Activated T-helper 1 cell treated with anti-CD3 and anti-CD28 coated beads, Interleukin-2, amount 50 U/mL, for 16 hours (primary cell): ENCODE measurements at places on chromosomes 16 and 17.

DNA sequence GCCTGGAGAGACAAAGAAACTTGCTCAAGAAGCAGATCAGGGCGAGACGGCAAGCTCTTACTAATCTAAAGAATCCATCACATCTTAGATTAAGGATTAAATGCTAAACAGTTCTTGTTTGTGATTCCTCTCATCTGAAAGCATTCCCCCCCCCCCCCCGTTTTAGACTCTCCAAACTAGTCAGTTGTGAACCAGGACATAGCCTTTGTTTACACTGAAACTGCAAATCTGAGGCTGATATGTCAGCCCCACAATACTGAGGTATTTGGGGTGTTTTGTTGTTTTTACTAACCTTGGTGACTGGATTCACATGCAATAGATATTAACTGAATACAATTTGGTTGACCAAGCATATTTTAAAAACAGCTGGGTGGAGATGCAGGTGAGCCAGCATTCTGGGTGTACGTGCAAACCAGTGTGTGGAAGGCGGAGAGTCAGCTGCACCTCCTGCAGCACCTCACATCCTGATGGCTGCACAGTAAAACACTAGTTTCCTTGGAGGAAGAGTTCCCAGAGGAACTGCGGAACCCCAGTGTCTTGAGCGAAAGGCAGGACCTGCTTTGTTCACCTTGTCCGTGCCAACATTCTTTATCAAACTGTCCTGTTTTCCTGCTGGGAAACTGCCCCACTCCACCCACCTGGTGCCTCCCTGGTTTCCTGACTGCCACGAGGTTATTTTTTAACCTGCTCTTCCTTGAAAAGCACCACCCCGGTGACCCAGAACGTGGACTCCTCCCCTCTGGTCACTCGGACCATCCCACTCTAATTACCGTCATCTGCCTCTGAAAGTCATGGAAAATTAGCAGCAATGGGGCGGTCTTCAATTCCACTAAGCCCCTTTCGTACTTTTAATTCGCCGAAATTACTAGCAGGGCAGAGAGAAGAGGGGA, 1.2 kb upstream of the YPEL2 start:
- DNase-seq, result no peak

DNA sequence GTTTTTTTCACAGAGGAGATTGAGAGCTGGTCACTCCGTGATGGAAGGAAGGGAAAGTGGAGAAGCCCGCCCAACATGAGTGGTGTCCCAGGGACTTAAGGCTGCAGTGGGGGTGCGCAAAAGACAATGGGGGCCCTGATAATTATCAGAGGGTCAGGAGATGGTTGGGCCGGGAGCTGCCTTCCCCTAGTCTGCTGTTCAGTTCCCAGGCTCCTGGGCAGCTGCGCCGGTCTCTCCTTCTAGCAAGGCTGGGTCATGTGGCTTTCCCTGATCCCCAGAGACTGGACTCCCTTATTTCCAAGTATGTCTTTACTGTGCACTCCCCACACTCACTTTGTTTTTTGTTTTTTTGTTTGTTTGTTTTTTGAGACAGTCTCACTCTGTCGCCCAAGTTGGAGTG, 16.2 kb downstream of the CYGB start:
- DNase-seq, result no peak

DNA sequence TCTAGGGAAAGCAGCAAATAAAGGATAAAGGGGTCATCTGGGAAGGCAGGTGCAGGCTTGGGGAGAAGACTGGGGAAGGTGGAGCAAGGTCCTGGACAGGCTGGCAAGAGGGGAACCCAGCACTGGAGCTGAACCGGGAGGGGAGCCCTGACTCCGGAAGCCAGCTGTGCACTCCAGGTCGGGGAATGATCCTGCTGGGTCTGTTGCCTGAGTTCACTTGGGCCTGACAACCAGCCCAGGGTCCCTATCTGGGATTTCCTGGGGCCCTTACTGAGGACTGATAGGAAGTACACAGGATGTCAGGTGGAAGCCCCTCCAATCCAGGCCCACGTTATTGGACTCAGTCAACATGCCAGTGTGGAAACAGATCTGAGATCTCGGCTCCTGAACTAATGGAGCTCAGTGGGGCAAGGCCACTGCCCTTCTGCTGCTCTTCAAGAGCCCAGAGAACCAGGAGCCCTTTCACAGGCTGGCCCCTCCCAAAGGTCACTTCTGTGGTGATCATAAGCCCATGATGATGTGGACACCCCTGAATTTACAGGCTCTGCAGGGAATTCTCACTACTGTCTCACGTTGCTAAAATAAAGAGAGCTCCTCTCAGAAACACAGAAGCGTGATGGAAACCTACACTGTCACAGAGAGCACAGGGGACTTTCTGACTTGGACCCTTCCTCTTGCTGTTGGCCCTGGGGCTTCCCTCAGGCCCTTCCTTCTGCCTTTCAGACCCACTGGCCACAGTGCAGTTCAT, 19.9 kb upstream of the PITPNM3 start:
- DNase-seq, result no peak

- DNase-seq, result no peak
Observed at GRCh38 chr16:17252064-17252463, 218.7 kb downstream of the XYLT1 start.

GRCh38 chr16:27293343-27293742, 20.4 kb upstream of the IL4R start:
- DNase-seq, result no peak

- DNase-seq, result no peak
Observed at GRCh38 chr17:17053446-17054379, 11.5 kb downstream of the MPRIP start.

DNA sequence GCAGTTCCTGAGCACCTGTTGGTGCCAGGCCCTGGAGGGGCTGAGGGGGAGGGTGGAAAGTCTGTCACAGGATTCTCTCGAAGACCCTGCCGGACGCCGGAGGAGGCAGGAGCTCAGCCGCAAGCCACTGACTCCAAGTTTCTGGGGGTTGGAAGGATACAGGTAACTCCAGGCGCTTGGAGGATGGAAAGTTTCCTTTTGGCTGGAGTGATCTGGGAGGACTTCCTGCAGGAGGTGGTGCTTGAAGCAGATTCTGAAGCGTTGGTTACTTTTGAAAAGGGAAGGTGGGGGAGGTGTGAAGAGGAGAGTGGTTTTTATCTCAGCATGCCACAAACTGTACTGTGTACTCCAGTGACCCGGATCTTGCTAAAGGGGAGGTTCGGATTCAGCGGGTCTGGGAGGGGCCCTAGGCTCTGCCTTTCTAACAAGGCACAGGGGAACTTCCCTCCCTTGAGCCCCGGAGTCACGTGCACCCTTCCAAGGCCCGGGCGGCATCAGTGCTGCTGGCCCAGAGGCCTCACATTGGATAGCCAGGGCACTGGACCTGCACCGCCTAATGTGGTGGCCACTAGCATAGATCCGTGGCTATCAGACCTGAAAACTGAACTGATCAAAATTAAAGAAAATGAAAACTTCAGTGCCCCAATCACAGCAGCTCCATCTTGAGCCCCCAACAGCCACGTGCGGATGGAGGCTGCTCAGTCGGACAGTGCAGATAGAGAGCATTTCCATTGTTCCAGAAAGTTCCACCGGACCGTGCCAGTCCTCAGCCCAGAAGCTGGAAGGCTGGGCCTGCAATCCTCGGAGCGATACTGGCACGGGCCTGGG, 42.2 kb upstream of the GSE1 start:
- no peak for DNase-seq

GRCh38 chr16:53504665-53505064, 1.7 kb upstream of the AKTIP start:
- DNase-seq, result no peak

GRCh38 chr17:77321649-77322513, 181.1 kb downstream of the SEC14L1 start:
- DNase-seq, result no peak

DNA sequence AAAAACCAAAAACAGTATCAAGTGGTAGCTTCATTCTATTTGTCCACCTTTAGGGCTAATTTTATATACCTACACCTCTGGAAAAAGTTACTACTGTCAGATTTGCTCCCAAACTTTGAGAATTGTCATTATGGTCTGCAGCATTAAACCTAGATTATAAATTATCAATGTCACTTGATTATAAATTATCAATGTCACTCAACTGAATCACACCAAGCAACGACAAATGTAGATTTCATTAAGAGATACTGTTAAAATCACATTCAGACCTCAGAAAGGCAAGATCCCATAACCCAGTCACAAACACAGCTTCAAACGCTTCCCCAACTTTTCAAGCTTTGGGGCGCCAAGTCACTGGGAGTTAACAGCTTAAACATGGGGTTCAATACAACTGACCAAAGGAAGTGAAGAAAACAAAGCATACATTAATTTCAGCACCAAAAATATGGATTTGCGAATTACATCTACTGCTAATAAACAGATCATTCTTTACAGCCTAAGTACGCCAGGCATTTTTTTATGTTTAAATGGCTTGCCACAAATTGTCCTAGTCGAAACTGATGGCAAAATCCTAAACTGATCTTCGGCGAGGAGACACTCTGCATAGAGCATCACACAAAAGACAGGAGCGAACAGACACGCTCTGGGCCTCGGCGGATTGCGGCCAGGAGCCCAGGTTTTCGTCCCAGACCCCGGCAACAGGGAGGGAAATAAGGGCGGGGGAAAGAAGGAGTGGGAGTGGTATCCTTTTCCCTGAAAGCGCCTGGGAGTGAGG, 981 bp downstream of the GLG1 start:
- DNase-seq, result no peak

GRCh38 chr16:53071748-53072301, 17.0 kb downstream of the CHD9 start:
- DNase-seq, result no peak
